NCI-H1694 (cell line): ENCODE measurements at places on chromosomes 6 and 20.

GRCh38 chr6:33929575-33930288, 125.9 kb upstream of the MLN start:
- DNase-seq = peak; percentile 88

DNA sequence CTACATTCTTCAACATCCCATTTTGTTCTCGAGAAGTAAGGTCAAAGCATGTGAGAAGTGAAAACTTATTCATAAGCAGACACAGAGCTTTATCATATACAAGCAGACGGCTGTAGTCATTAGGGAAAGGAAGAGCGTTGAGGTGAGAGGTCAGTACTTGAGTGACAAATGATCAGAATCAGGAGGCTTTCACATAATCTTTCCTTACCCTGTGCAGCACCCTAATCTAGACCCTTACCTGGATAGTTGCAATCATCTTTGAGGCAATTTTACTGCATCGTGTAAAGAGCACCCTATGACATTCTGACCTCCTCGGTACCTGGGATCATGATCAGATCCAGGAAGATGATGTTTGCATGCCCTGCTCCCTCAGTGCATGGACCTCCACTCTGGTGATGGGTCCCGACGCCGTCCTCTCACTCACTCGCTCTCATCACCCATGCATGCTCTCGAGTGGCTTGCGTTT, 62.7 kb downstream of the RNF182 start:
- no peak for DNase-seq

- DNase-seq = no peak
These were observed 22.9 kb downstream of the HTR1B start for GRCh38 chr6:77440206-77440976.

GRCh38 chr6:161411265-161411944, 137.5 kb upstream of the AGPAT4 start:
- no peak for DNase-seq
